Stimulated activated CD8-positive, alpha-beta memory T cell treated with anti-CD3 and anti-CD28 coated beads, Interleukin-2, amount 100 ng/mL, for 1 hour (primary cell): ENCODE measurements at places on chromosomes 2 and 18.

GRCh38 chr18:23107718-23108117, 27.6 kb upstream of the CABLES1 start:
- DNase-seq, result no peak

- DNase-seq, result no peak
These were observed 146.4 kb downstream of the MBD5 start for GRCh38 chr2:148167241-148167766.

- DNase-seq, result no peak
These were observed 878.8 kb downstream of the TSN start for GRCh38 chr2:122634256-122634655.

DNA sequence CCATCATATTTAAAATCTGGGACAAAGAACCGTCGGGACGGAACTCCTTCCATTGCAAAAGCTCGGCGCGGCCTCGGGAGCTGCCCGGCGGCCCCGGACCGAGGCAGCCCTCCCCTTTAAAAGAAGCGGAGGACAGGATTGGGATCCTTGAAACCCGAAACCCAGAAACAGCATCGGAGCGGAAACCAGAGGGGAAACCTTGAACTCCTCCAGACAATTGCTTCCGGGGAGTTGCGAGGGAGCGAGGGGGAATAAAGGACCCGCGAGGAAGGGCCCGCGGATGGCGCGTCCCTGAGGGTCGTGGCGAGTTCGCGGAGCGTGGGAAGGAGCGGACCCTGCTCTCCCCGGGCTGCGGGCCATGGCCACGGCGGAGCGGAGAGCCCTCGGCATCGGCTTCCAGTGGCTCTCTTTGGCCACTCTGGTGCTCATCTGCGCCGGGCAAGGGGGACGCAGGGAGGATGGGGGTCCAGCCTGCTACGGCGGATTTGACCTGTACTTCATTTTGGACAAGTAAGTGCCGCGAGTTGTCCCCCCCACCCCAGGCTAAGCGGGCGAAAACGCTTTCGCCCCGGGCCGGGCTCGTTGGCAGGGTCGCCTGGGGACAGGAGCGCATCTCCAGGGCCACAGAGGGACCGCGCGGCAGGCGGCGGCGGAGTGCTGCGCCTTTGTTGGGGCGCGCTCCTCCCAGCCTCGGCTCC, at the start of gene ANTXR1:
Gene ANTXR1, plus strand, starts transcription at position 38 of the 698 bp plus-strand sequence. Its CDS starts 321 bp downstream, at position 359.
- no peak for DNase-seq

GRCh38 chr2:8312861-8313830, 368.7 kb upstream of the ID2 start:
- DNase-seq, result no peak

GRCh38 chr2:101064868-101065549, 62.9 kb downstream of the RPL31 start:
- no peak for DNase-seq

DNA sequence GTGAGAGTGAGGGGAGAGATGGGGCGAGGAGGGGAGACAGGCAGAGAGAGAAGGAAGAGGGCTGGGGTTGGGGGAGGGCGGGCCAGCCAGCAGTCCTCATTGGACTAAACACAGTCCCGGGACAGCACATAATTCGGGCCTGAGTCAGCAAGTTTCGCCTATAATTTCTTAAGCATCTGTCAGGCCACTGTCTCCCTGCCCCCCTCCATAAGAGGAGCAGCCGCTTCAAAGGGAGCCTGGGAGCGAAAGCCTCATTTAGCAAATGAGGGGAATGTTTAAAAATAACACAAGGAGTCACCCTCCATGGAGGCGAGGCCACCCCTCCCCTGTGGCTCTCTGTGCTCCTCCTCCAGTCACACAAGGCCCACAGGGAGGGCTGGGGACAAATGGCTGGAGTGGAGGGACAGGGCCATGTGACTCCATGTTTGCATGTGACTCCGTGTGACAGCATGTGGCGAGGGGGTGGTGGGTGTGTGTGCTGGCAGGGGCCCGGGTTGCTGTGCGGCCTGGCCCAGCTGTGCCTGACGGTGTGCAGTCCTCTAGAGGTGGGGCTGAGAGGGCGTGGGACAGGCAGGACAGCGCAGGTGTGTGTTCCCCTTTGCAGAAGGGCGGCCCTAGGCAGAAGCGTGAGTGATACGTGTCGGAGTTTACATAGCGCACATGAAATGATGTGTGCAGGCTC, 162.4 kb downstream of the CELF4 start:
- no peak for DNase-seq

DNA sequence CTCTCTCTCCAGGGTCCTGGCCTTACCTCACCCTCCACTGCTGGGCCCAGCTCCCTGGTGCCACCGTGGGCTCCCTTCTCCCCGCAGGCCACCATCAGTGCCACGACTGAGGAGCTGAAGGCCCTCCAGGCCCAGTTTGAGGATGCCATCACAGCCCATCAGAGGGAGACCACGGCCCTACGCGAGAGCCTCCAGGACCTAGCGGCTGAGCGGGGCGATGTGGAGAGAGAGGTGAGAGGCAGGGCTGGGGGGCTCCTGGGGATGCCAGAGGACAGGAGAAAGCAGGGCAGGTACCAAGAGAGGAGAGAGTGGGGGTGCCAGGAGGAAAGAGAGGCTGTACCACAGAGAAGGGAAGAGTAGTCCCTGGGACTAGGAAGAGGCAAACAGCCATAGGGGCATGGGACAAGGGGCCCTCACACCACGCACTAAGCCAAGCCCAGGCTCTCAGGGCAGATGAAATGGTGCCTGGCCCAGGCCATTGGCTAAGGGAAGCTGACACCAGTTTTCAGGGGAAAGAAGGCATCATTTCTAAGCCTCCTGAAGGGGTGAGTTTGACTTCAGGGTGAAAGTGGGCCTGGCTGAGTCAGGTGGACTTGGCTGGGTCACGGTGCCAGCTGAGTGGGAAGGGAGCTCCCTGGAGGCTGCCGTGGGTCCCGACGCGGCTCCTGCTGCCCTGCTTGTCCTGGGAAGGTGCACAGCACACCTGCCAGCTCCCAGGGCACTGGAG, 39.0 kb upstream of the SNED1 start:
- DNase-seq, result no peak

DNA sequence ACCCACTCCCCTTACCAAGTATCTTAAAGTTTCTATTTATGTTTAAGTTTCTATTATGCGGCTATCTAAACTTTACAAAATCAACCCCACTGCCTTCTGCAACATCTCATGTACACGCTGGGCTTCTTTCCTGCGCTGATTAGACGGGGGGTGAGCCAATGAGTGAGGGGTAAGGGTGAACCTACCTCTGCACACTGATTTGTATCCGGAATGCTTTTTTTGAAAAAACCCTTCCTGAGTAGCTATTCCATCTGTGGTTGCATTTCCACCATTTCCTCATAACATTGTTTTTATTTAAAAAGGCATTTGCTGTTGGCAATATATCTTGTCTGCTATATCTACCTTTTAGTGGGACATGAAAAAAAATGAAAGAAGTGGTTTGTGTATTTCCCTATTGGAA, 6.3 kb downstream of the ALPG start:
- DNase-seq, result no peak

DNA sequence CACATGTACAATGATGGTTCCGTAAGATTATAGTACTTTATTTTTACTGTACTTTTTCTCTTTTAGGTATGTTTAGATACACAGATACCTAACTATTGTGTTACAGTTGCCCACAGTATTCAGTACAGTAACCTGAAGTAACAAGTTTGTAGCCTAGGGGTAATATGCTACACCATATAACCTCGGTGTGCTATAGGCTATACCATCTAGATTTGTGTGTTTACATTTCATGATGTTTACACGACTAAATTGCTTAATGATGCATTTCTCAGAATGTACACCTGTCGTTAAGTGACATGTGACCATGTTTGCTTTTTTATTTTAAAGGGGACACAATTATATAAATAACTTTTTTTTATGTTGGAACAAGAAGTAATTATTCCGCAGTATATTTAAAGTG, 34.5 kb downstream of the PIK3C3 start:
- no peak for DNase-seq

DNA sequence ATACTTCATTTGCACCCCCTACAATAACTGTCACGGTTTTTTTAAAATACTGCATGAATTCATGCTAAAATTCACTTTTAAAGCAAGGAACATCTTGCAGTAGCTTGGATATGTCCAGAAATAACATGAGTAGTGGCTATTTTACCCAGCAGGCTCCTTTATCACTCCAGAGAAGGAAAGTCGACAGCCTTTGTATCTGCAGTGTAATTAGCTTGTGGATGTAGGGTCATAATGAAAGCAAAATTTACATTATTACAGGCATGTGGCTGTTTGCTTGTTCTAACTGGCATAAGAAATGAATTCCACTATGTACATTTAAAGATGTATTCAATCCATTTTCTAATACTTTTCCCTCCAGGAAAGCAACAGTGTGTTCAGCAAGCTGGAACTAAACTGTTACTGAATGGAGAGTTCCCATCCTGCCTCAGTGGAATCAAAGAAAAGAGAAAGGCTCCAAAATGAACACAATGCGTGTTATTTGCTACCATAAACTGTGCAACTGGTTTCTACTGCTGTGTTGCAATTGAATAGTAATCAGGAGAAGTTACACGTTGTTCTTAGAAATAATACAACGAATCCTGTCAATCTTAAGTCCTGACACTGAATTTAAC, 321.2 kb upstream of the VRK2 start:
- no peak for DNase-seq

- no peak for DNase-seq
These were observed at the start of gene OBSL1 for GRCh38 chr2:219571311-219572236. OBSL1 (minus strand) TSS chr2:219571539; CDS start chr2:219571232, 307 bp downstream.

DNA sequence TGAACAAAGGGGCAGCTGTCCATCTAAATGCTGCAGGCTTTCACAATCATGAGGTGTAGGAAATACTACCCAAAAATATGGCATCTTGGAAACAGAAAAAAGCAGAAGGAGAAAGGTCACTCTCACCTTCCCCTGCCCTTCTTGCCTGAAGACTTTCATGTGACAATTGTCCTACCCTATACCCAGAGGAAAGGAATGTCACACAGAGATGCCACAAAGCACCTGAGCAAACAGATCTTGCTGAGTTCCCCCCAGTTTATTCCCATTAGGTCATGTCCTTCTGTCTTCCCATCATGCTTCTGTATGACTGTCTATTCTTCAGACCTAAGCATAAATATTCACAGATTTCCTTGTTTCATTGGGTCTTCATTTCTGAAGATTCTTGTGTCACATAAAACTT, 116.6 kb upstream of the MSH6 start:
- no peak for DNase-seq

DNA sequence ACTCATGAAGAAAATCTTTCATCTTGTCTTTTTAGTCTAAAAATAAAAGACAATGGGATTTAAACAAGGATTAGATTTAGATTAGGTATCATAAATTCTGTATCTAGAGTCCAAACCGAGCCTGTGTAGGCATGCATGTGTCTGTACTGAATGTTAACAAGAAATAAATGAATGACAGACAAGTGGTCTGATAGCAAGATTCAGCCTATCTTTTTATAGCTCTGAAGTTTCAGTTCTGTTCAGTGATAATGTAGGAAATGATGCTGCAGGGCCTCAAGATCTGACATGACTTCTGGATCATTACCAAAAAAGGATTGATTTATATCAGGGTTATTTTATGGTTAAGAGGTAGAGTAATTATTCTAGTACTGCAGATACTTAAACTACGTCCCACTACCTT, 137.0 kb upstream of the ATP5MC3 start:
- no peak for DNase-seq

DNA sequence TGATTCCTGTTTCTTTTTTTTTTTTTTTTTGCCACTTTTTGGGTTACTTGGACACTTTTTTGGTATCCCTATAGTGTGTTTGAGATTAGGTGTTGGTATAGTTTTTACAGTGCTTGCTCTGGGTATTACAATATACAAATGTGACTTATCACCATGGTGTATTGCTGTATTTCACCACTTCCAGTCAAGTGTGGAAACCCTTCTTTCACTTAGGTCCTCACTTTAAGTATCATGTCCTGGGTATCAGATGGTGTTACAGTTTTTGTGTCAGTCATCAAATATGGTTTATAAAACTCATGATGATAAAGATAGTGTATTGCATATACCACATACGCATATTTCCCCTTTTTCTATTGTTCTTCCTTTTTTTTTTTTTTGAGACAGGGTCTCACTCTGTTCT, 1.8 kb downstream of the ATP9B start:
- no peak for DNase-seq

- no peak for DNase-seq
These were observed 12.9 kb upstream of the NCKAP5 start for GRCh38 chr2:133581010-133581760.

- no peak for DNase-seq
These were observed 1.8 kb upstream of the PDE11A start for GRCh38 chr2:178074123-178075005.

- DNase-seq, result no peak
These were observed 163.8 kb upstream of the MEX3C start for GRCh38 chr18:51361130-51361860.

DNA sequence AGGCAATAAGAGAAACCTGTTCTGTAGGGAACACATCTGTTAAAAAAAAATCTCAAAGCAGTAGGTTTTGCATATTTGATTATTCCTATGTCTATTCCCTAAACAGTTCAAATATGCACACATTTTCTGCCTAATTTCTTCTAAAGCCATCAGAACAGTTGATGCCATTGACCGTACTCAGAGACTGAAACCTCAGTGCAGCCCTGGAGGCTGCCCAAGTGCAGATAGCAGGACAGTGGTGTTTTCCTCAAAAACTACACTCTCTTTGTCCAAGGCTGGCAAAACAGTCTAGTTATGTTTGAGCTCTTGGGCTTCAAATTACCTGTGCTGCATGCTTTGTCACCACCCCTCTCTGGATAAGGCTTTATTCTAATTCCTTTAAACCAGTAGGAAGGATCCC, 23.3 kb upstream of the NFE2L2 start:
- no peak for DNase-seq
